Activated CD4-positive, alpha-beta T cell treated with anti-CD3 and anti-CD28 coated beads, Interleukin-2, amount 50 U/mL, for 48 hours (primary cell): ENCODE measurements at places on chromosomes 7 and 10.

DNA sequence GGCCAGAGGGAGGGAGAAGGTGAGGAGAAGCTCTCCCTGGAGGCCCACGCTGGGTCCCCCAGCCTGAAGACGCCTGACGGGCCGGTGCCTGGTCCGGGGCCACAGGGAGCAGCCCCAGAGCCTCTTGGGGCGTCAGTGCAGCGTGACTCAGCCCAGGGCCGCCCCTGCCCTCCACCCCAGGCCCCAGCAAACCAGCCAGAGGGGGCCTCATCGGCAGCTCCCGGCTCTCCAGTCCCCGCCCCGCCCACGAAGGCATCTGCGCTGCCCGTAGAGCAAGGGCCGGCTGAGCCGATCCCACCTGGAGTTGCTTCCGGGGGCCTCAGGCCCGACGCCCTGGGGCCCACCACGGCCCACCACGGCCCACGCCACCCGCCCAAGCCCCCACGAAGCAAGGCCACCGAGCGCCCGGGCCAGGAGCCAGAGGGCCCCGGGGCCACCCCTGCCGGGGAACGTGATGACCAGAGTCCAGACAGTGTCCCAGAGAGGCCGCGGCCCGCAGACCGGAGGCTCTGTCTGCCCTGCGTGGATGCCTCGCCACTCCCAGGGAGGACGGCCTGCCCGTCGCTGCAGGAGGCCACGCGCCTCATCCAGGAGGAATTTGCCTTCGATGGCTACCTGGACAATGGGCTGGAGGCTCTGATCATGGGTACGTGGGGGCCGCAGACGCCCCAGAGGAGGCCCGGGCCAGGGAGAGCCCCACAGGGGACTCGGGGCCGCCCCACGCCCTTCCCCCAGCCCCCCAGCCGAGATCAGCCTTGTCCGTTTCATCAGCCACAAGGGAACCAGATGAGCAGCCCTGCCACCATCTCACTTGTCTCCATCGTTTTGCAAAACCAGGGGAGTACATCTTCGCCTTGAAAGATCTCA lies 31.2 kb upstream of the UTF1 start:
- DNase-seq = no peak

DNA sequence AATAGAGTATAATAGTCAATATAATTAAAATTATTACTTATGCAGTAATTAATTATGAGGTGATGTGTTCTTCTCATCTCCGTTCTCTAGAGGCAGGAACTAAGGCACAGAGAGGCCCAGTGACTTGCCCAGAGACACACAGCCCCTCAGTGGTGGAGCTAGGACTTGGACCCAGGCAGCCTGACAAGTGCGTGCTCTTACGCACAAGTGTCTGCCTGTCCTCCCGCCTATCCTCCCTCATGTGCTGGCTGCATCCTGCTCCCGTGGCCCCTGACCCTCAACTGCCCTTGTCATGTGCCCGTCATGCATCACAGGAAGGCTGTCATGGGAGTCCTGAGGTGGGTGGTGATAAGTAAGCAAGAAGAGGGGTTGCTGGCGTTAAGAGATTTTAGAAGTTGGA lies 14.3 kb downstream of the IL2RA start:
- no peak for DNase-seq

DNA sequence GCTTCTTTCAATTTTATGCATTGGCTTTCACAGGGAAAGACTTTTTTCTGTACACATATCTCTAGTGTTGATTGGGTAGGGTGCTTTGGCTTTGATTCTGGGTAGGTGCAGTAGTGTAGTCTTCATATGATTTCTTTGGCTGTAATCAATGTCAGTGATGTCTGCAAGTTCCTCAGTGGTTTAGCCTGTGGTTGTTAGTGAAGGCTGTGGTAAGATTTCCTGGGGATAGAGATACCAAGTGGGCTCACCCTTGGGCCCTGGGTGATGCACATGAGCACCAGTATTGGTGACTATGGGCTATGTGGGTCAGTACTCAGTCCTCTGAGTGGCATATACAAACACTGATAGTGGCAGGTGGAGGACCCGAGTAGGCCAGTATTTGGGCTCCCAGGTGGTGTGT lies 13.0 kb downstream of the GIMAP8 start:
- DNase-seq = no peak

GRCh38 chr10:20033476-20033875 lies 217.2 kb downstream of the PLXDC2 start:
- no peak for DNase-seq

- no peak for DNase-seq
Measured at GRCh38 chr7:114539575-114539974, 125.0 kb downstream of the FOXP2 start.

GRCh38 chr10:17743437-17743836 lies 8.6 kb upstream of the TMEM236 start:
- no peak for DNase-seq

GRCh38 chr7:279821-280220 lies 10.1 kb upstream of the FOXL3 start:
- no peak for DNase-seq

DNA sequence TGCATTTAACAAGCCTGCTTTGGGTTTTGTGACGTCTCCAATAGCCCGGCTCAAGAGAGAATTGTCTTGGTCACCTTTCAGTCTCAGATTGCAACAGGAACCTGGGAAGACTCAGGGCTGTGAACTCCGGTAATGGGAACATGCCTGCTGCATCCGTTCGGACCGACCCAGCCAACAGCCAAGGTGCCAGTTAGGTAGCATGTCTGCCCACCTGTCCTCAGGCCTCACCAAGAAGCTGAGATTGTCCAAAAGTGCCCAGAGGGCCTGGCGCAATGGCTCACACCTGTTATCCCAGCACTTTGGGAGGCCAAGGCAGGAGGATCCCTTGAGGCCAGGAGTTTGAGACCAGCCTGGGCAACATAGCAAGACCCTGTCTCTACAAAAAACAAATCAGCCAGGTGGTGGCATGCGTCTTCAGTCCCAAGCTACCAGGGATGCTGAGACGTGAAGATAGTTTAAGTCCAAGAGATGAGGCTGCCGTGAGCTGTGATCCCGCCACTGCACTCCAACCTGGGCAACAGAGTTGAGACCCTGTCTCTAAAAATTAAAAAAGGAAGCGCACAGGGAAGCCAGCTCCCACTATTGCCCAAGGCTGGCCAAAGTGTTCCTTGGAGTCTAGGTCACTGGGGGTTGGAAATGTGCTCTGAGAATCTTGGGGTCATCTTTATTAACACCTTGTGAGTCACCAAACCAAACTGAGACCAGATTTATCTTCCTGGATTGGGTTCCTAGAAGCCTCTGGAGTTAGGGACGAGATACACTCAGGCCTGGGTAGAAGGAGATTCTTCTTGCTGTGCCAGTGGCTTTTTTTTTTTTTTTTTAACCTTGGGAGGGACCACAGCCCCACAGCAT lies 26.9 kb downstream of the BAG3 start:
- DNase-seq = no peak

DNA sequence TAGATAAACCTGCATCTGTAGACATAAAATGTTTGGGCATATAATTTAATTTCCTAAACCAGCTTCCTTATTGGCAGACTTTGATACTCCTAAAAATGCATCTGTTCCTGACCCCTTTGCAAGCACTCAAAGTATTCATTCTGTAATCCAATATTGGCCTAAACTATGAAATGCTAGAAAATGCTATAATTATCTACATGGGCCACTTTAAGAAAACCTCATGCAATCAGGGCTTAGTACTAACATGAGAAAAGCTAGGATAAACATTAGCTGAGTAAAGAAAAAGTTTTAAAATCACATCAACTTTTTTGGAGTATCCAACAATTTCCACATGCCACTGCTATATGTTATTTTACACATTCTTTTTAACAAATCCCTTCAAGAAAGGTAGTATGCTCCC lies 57.2 kb downstream of the PARD3 start:
- no peak for DNase-seq

- DNase-seq = no peak
Measured at GRCh38 chr7:102253973-102254370, 32.7 kb upstream of the SH2B2 start.

- no peak for DNase-seq
Measured at GRCh38 chr7:81430150-81430549, 339.7 kb downstream of the HGF start.

DNA sequence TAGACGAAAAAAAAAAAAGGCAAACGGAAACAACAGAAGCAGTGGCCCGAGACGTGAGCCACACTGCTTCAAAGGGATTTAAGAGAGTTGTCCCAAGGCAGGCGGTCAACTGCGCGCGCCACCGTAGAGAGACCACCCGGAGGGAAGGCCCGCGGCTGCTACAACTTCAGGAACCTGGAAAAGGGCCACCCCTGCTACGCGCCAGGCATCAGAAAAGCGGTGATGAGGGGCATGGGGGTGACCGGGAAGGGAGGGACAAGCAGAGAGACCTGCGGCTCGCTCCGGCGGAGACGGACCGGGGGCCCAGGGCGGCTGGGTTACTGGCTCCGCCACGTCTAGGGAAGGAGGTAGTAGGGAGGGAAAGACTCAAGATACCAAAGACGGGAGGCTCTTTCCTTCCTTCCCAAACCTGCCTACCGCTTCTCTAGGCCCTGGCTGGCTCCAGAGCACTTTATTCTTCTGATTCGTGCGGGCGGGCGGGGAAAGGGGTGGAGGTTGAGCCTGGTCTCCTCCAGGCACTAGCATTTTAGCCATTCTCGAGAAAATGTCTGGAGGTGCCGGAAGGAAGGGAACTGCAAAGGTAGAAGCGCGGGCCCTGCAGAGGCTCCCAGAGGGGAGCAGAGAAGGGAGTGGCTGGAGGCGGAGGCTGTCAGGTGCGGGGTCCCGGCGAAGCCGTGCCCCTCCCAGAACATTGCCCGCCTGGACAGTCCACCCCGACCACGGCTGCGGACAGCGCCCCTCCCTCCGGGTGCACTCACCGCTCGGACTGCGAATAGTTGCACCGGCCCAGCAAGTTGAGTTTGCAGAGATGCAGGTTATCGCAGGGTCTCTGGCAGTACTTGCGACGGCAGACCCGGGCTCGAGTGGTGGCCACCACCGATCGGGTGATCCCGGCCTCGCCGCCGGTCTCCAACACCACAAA lies 993 bp downstream of the ZC3HAV1 start:
- no peak for DNase-seq

DNA sequence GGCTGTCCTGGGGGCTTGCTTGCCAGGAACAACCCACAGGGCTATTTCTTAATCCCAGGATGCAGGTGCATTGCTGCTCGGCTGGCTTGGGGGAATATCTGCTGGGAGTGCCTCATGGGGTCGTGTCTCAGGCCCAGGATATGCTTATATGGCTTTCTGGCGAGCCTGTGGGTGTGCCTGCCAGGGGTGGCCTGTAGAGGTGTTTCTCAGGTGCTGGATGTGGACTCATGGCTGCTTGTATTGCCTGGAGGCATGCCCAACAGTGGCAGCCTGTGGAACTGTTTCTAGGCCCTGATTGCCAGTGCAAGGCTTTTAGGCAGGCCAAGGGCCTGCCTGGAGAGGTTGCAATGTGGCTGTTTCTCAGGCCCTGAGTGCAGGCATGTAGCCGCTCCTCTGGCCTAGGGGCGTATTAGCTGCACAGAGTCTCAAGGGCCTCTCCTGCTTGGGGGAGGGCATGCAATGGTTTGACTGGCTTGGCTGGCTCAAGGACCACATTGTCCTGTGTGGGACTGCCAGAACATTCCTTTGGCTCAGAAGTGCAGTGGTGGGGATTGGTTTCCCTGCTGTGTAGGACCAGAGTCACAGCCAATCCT lies 202.1 kb downstream of the ATRNL1 start:
- no peak for DNase-seq

- no peak for DNase-seq
Measured at GRCh38 chr7:71517940-71518699, 386.2 kb downstream of the GALNT17 start.

DNA sequence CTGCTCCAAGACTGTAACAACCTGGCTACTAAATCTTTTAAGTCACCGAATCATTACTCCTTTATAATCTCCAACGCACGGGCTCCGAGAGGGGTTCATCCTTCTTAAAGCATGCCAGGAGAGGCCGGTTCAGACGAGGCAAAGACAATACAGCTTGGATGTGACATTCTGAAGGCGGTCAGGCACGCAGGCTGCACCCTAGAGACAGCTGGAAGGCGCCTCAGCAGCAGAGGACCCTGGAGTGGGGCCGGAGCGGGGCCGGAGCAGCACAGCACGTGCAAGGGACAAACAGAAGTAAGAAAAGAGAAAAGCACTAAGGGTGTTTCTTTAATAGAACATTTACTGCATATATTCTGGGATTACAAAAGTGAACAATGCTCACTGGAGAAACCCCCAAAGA lies 97.8 kb upstream of the PPP2R2D start:
- DNase-seq = no peak

DNA sequence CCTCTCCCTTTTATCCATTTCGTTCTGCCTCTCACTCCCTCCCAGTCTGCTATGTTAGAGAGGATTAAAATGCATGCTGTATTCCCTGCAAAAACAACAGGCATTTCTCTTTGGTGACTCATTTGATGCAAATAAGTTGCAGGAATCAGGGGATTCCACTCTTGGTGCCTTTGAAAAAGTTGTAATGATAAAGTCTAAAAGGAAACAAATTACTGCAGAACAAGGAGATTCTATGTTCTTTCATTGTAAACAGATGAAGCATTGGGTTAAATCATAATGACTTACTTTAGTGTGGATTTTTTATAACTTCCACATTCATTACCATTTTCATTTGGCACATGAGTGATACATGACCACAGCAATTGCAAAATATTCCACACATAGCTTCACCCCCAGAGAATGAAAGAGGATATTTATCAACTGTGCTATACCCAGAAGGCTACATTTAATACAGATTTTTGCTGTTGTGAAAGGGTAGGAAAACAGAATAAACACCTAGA lies 33.4 kb upstream of the ABLIM1 start:
- no peak for DNase-seq

DNA sequence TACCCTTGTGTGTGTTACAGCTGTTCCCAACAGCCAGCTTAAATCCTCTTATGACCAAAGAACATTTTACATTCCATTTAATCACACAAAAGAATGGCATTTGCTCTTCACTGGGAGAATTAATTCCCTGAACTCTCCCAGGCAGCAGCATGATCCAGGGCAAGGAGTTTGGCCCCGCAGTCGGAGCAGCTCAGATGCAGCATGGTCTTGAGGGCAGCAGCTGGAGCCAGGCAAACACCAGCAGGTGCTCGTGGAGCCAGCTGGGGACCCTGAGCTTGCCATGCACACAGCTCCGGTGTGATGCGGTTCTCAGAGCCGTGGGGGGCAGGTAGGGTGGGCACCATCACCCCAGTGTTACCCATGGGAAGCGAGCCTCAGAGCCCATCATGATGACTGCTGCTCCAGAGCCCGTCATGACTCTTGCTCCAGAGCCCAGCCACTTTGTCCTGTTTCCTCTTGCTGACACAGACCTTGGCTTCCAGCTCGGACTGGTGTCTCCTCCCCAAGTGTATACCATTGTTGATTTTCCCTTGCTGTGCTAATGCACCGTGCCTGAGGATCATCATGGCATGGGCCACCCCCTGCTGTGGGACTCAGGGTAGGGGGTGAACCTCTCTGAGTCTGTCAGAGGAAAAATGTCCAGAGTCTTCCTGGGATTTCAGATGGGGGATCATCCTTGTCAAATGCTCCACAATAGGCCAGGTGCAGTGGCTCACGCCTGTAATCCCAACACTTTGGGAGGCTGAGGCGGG lies 75.8 kb downstream of the ZRANB1 start:
- DNase-seq = no peak
